Fibroblast of skin of left biceps (primary cell): ENCODE measurements at places on chromosomes 3 and 15.

- no peak for DNase-seq
Observed at GRCh38 chr3:175726228-175726627, 867.1 kb downstream of the NAALADL2 start.

DNA sequence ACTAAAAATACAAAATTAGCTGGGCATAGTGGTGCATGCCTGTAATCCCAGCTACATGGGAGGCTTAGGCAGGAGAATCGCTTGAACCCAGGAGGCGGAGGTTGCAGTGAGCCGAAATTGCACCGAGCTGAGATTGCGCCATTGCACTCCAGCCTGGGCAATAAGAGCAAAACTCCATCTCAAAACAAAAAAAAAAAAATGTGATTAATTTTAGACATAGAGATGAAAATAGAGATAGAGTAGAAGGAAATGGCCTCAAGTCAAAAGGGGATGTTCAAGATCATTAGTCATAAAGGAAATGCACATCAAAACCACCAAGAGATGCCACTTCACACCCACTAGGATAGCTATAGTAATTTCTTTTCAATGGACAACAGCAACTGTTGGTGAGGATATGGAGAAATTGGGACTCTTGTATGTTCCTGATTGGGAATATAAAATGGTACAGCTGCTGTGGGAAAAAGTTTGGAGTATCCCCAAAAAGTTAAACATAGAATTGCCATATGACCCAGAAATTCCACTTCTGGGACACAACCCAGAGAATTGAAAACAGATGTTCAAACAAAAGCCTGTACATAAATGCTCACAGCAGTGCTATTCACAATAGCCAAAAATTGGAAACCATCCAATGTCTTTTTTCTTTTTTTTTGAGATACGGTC lies 55.4 kb downstream of the ABHD2 start:
- DNase-seq, result peak; percentile 90

- no peak for DNase-seq
Observed at GRCh38 chr15:98347001-98347400, 301.3 kb upstream of the IGF1R start.

DNA sequence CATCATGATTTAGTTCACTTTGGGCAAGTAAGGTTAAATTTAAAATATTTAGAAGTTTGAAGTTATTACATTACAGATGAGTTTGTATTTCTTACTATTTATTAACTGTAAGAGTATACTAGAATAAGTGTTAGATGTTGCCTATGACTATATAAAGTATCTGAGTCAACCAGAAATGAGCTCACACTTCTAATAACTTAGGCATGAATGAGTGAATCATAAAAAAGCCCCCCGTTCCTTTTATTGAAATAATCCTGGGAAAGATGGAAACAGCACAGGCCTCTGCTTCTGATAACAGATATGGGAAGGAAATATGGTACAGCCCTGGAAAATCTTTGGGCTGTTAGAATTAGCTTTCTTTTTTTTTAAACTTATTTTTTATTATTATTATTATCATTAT lies 66.6 kb upstream of the TGFBR2 start:
- DNase-seq, result no peak

DNA sequence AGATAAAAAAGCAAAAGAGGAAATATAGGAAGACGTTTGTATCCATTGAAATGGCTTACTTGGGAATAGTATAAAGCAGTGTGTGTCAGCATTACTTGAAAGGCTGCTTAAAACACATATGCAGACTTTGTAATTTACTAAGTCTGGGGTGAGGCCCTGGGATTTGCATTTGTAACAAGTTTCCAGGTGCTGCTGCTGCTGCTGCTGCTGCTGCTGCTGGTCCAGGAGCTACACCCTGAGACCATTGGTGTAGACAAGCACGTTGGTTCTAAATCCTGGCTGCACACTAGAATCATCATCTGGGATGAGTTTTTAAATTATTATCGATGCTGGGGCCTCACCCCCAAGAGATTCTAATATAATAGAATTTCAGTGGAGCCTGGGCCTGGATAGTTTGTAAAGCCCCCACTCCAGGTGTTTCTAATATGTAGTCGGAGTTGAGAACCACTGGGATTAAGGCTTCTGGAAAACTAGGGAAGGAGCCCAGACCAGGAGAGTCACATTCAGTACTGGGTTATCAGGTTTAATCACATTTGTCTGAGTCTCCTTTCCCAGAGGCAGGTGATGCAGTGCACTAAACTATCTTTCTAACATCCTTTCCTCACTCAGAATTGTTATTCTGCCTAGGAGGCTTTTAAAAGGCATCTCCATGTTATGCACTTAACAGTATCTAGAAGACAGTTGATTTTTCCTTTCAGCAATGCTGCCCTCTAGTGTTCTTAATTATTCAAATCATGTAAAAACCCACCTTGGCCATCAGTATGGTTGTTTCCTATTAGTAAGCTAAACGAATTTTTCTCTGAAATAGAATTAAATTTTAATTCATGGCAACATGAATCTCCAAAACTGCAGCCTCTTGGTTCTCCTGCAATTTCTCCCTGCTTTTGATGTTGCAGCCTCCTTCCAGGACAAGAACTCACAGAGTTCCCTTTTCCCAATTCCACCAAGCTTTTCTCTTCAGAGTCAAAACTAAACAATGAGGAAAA lies 45.4 kb downstream of the SSR3 start:
- no peak for DNase-seq

GRCh38 chr3:27606537-27606936 lies 115.6 kb downstream of the EOMES start:
- no peak for DNase-seq

GRCh38 chr3:75906555-75907112 lies 121.3 kb upstream of the ZNF717 start:
- no peak for DNase-seq

GRCh38 chr3:100316641-100317069 lies 17.9 kb upstream of the NIT2 start:
- DNase-seq, result peak; percentile 18

- DNase-seq, result no peak
Observed at GRCh38 chr15:39748276-39748675, 34.4 kb downstream of the FSIP1 start.

GRCh38 chr3:106135451-106136160 lies 266.8 kb upstream of the CBLB start:
- DNase-seq, result no peak

DNA sequence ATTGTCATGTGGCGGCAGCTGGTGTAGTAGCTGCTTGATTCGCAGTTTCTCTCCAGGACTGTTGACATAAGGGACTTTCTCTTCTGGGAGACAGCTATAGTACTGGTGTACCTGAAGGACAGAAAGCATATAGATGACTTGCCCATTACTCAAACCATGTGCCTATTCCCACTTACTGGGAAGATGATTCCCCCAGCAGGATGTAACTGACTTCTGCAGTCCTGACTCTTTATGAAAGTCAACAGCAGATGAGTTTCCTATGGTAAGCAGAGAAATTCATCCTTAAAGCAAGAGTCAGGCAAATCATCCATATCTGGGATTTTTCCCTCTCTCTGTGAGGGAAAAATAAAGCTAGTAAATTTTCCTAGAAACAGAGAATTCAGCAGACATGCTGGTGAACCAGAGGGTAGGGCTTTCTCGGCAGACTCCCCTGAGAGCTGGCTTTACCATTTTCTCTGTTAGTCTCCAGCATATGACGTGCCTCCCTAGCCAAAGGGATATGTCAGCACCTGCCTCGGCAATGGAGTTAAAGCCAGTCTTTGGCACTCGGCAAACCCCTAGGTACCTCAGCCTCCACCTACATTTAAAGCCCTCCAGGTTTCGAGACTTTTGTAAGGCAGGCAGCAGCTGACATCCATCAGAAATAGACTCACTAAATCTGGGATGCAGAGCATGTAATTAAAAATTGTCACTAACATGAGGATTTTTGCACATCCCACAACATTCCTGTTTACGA lies 62.1 kb downstream of the PRICKLE2 start:
- DNase-seq, result no peak

DNA sequence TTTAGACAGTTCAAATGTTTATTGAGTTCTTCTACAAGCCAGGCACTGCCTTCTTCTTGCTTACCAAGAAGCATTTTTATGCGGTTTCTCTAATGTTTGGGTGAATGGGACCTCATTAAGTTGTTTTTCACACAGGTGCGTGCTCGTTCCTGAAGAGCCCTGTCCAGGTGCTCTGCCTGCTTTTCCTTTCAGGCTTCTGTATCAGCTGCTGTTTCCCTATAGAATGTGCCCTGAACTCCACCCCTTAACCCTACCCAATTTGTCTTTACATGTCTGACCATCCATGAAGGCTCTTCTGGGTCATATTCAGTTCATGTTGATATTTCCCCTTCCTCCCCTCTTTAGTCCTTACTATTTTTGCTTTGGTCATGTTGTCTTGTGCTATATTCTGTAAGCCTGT lies 22.4 kb upstream of the GOLGA6L10 start:
- no peak for DNase-seq

DNA sequence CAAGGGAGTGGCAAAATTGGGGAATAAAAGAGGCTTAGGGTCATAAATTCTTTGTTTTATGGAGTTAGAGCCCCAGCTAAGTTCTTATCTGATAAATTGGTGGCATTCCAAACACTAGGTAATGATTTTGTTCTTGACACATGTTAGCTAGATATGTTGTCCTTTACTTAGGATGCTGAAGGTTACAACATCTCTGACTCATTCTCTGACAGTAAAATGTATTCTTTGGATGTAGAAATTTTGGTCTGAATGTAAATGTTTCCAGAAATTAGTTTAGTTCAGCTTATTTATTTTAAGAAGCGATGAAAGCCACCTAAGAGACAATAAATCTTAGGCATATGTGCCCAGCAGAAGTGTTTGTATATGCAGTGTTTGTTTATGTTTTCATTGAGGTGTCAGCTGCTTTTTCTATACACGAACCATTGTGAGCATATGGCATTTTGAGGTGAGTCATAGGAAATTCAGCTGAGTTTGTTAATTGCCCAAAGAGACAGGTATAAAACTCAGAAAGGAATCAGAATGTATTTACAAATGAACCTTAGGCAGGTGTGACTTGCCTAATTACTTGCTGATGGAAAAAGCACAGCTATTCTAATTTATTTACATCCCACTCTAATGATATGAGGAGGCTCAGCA lies 247.7 kb downstream of the AGBL1 start:
- DNase-seq, result no peak

DNA sequence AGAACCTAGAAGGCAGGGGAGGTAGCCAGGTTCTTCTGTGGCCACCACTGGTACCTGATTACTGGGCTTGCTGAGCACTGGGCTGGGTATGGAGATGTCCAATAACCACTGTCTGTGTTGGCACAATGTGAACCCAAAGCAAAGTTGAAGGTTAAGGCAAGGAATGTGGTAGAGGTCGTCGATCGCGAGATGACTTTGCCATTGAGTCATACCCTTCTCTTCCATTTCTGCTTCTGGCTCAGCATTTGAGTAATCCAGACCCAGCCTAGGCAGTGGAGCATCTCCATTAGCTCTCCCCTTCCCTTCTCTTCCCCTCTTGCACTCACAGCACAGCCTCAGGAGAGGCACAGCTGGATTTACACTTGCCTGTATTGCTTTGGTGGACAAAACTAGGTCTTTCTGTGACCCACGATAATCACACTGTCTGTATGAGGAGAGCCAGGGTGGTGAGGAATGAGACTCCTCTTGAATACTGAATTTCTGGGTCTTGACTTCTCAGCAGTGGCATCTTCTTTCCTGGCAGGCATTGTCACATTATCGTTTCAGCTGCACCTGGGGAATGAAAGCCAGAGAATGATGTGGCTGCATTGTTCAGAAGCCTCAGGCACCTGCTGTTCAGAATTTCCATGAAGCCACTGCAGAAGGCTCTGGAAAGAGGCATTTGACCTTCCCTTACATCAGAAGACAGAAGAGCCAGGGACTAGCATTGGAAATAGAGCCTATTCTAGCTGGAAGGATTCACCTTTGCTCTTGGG lies 272.6 kb downstream of the PDCD6IP start:
- DNase-seq, result no peak

- no peak for DNase-seq
Observed at GRCh38 chr3:137687181-137687879, 76.8 kb upstream of the SOX14 start.

DNA sequence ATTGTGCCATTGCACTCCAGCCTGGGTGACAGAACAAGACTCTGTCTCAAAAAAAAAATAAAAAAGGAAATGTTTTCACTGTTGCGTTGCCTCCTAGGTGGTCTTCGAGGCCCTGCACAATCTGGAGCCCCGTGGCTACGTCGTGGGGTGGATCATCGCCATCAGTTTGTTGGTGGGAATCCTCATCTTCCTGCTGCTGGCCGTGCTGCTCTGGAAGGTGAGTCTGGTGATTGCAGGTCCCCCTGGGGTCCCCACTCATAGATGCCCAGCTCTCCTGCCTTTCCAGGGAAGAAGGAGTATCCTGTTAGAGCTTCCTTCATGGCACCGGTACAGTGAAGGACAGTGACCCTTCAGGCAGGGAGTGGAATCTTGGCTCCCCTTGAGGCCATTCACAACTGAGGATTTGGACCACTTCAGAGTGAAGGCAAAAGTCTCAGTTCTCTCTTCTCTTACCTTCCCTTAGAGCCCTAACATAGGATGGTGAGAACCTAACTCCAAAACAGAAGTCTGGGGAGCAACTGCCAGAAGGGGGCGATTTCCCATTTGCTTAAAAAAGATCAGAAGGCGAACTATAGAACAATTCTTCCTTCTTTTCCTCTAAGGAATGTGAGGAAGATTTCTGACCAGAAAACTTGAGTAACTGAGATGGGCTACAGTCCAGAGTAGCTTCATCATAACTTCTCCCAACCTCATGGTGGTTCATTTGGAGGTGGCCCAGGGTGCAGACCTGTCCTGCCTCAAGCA lies 57.8 kb upstream of the CTDSPL start:
- no peak for DNase-seq
